PC-9 (cell line): ENCODE measurements at places on chromosomes 3 and 15. TPM values are rescaled to one million over a fixed set of nuclear protein-coding genes. Genes with fewer than 3 reads are reported as not detected.

DNA sequence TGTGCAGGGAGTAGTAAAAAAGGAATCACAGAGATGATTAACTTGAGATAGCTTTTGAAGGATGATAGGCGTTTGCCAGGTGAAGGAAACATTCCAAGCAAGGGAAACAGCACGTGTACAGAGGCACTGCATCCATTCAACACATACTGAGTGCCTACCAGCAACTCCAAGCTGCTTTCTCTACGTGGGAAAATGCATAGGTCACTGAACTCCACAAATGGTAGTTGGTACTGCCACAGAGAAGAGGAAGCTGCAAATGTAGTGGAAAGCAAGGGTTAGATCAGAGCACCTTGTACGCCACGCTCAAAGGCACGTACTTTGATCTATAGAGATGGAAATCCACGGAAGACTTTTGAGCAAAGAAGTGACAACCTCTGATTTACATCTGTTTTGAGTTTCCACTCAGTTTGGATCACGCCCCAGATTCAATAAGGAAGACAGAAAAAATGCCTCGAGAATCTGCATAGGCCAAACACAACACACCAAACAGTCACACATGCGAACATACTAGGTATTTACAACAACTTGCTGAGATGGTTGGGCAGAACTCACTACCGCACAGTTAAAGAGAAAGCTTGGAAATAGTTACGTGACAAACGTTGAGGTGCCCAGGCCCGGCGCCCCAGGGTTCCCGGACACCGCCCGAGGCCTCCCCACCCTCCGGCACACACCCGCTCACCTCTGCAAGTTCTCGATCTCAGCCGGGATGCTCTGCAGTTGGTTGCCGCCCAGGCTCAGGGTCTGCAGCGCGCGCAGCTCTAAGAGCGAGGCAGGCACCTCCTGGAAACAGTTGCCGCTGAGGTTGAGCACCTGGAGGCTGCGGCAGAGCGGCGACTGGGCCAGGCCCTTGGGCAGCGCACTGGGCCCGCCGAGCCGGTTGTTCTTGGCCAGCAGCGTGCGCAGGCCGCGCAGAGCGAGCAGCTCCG is 826 bp downstream of the LRRC58 start:
- H3K4me1 ChIP-seq, result peaks cover 25% of the 10 kb centered on the region
- no peaks in the 10 kb centered on the region; the same call in 1 of the 2 replicates for H3K36me3 ChIP-seq
- no peak for DNase-seq
- H3K4me3 ChIP-seq, result peak overlapping the region; percentile 82

GRCh38 chr3:170062769-170063168 is 25.0 kb downstream of the GPR160 start:
- DNase-seq, result no peak
- H3K27me3 ChIP-seq, result no peaks in the 10 kb centered on the region
- no peak overlapping the region for H3K4me3 ChIP-seq
- H3K27ac ChIP-seq, result no peak overlapping the region
- H3K4me1 ChIP-seq, result no peaks in the 10 kb centered on the region

- no peak overlapping the region for H3K27ac ChIP-seq
- H3K36me3 ChIP-seq, result no peaks in the 10 kb centered on the region
- H3K4me3 ChIP-seq, result no peak overlapping the region
These were observed 509.1 kb downstream of the FOXP1 start for GRCh38 chr3:71074423-71074822.

ZNF385D gene
- 0.28 TPM in 1 of 2 replicates, not detected in the other for total RNA-seq

DNA sequence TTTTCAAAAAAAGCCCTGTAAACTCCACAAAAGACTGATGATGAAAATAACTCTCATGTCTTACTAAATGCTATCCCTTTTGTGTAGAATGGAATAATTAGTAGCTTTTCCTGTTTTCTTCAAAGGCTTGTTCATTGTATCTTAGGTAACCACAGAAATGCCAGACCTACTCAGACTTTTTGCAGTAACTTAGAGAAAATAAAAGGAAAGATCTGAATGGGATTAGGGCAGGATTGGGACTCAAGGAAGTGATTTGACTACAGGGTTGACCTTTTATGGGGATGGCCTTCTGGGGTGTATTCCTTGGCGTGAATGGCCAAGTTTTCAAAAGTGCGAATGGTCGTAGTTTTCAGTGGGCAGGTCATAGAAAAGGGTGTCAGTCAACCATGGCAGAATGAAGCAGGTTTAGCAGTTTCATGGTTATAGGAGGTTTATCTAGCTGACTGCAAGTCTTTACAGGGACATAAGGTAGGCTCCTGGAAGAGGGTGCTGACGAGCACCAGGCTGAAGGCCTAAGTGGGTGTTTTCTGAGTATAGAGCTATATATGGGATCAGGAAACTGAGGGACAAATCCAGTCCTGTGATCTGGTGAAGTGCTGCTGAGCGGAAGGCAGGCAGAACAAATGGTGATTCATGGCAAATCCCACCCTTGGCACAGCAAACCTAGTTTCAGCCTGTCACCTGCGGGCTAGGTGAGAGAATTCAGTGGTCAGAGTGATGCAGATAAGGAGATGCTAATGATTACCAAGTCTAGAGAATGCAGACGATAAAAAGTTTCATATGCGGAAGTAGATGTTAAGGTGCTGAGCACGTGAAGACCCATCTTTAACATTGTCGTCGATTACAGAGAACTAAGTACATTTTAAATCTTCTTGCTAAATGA is 46.4 kb downstream of the IL1RAP start:
- no peaks in the 10 kb centered on the region for H3K36me3 ChIP-seq
- no peak overlapping the region for H3K27ac ChIP-seq
- no peak overlapping the region for H3K4me3 ChIP-seq
- DNase-seq, result no peak
- H3K27me3 ChIP-seq, result no peaks in the 10 kb centered on the region

GRCh38 chr15:92979011-92979701 is 79.0 kb downstream of the CHD2 start:
- H3K27ac ChIP-seq, result peak overlapping the region; percentile 31
- H3K4me1 ChIP-seq, result peaks cover 41% of the 10 kb centered on the region
- H3K36me3 ChIP-seq, result peaks cover 84% of the 10 kb centered on the region
- DNase-seq, result no peak
- no peak overlapping the region for H3K4me3 ChIP-seq

- H3K4me1 ChIP-seq, result peaks cover 33% of the 10 kb centered on the region
- 0 out of 2 replicates have a peak, but pooled peaks cover 9% of the 10 kb centered on the region for H3K36me3 ChIP-seq
- DNase-seq, result no peak
- H3K4me3 ChIP-seq, result no peak overlapping the region
- no peak overlapping the region for H3K27ac ChIP-seq
These were observed 21.4 kb downstream of the IRAK2 start for GRCh38 chr3:10185804-10186762.

DNA sequence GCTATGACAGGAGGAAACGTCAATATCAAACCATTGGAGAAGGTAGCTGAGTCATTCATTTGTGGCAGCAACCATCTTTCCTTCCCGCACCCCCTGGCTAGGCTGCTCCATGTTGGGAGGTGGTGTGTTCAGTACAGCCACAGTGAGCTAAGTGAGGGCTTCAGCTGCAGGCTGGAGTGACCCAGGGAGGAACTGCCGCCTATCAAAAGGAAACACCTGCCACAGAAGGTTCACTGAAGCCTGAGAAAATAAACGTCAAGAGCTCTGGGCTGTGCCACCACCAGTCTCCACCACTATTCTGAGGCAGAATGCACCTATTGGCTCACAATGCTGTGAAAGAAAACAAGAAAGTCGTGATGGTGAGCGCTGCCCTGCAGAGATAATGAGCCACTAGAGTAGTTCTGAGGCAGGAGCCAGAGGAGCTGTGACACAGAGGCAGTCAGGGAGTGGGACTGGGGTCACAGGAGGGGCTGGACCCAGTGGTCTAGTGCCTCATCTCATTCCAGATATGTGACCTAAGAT is 34.8 kb upstream of the CD47 start:
- peaks cover 7% of the 10 kb centered on the region for H3K4me1 ChIP-seq
- no peak overlapping the region for H3K4me3 ChIP-seq
- no peak overlapping the region for H3K27ac ChIP-seq
- no peaks in the 10 kb centered on the region for H3K36me3 ChIP-seq
- H3K27me3 ChIP-seq, result no peaks in the 10 kb centered on the region

- no peak overlapping the region for H3K27ac ChIP-seq
- no peak for DNase-seq
- H3K27me3 ChIP-seq, result peaks cover 14% of the 10 kb centered on the region; the same call in 1 of the 2 replicates
- no peaks in the 10 kb centered on the region for H3K36me3 ChIP-seq
- no peak overlapping the region for H3K4me3 ChIP-seq
These were observed 177.7 kb downstream of the ALDH1A2 start for GRCh38 chr15:57887825-57888224.

SCN11A gene
- total RNA-seq, result not detected in 2 replicates

EPHB3 gene
- 12.0 and 15.7 TPM in 2 replicates for total RNA-seq

STRA6 gene
- total RNA-seq, result 64.9 and 83.6 TPM in 2 replicates

TMIE gene
- total RNA-seq, result 6.0 and 6.5 TPM in 2 replicates

GRCh38 chr15:43794269-43795037 is 2.3 kb downstream of the SERF2 start:
- H3K27me3 ChIP-seq, result no peaks in the 10 kb centered on the region
- no peak for DNase-seq
- peaks cover 13% of the 10 kb centered on the region for H3K36me3 ChIP-seq
- H3K4me1 ChIP-seq, result peaks cover 13% of the 10 kb centered on the region; the same call in 1 of the 2 replicates
- no peak overlapping the region for H3K4me3 ChIP-seq

PLCB2 gene
- total RNA-seq, result 0.92 and 1.6 TPM in 2 replicates

IL5RA gene
- not detected in 2 replicates for total RNA-seq

DNA sequence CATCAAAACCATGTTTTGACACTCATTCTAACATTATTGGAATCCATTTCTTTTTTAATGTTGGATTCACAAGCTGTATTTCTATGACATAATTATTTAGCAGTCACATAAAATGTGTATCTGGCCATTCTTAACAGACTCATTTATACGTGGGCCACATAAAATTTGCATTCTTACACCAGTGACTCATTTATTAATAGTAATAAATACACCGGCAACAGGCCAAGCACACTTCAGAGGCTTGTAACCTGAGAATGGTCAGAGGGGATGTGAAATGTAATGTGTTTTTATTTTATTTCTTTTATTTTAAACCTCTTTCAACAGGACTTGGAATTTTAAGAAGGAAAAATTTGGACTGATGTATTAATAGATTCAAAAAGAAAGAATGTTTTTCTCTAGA is 384.9 kb upstream of the RARB start:
- no peaks in the 10 kb centered on the region for H3K27me3 ChIP-seq
- H3K4me3 ChIP-seq, result no peak overlapping the region
- no peak for DNase-seq

DNA sequence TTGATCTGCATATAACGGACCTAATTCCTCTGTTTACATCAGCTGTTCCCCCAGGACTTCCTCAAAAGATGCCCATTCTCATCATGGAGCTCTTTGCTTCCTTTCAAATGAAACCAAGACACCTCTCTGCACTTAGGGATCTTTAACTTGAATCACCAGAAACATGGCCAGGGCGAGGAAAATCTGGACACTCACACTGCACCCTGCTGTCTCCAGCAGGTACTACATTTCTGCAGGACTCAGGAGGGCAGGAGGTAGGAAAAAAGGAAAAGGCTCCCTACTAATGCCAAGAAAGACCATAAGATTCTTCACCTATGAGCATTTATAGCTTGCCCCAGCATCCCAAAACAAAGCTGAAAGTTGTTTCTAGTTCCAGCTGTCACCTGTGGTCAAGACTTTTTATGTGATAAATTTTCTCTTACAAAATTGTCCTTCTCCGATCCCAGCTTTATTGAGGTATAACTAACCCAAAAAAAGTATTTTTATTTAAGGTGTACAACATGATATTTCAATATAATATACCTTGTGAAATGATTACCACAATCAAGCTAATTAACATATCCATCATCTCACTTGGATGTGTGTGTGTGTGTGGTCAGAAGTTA is 87.3 kb upstream of the C15orf61 start:
- no peak overlapping the region for H3K4me3 ChIP-seq
- no peaks in the 10 kb centered on the region; the same call in 1 of the 2 replicates for H3K4me1 ChIP-seq
- H3K27me3 ChIP-seq, result no peaks in the 10 kb centered on the region
- DNase-seq, result peak; percentile 29

DNA sequence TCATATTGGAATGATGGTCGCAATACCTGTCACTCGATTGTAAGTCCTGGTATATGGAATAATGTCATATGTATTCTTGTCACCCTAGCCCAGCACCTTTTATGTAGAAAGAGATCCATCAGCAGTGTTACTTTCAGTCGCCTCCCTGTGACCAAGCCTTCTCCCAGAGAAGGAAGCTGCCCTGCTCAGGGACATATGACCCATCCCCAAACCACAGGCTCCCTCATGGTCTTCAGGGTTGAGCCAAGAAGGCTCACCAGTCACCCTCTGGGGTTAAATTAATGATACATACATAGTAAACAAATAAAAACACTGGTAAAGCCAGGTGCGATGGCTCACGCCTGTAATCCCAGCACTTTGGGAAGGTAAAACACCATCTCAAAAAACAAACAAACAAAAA is 4.6 kb upstream of the MFGE8 start:
- H3K27ac ChIP-seq, result no peak overlapping the region
- H3K36me3 ChIP-seq, result no peaks in the 10 kb centered on the region
- peaks cover 24% of the 10 kb centered on the region for H3K4me1 ChIP-seq
- H3K27me3 ChIP-seq, result no peaks in the 10 kb centered on the region

DNA sequence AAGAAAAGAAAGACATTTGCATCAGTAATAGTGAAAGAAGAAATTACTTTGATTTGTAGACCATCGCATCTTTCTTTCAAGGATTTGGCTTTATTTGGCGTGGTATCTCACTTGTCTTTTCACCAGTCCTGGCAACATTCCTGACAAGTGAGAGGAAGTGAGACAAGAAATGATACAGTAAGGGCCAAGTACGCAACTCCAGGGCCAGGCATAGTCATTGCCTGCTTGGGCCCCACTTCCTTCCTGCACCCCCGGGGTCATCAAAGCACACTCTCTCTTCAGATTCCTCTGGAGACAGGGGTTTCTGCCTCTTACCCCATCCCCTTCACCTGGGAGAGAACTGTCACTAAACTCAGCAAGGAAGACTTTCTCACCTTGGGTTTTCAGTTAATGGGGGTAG is 55.1 kb downstream of the CD47 start:
- H3K36me3 ChIP-seq, result no peaks in the 10 kb centered on the region
- H3K27me3 ChIP-seq, result no peaks in the 10 kb centered on the region
- no peak for DNase-seq
- no peak overlapping the region for H3K27ac ChIP-seq
- H3K4me3 ChIP-seq, result no peak overlapping the region

- H3K4me1 ChIP-seq, result no peaks in the 10 kb centered on the region
- H3K4me3 ChIP-seq, result no peak overlapping the region
These were observed 785.4 kb upstream of the ROBO1 start for GRCh38 chr3:80553211-80553610.

VPS13C gene
- total RNA-seq, result 40.0 and 48.9 TPM in 2 replicates

DNA sequence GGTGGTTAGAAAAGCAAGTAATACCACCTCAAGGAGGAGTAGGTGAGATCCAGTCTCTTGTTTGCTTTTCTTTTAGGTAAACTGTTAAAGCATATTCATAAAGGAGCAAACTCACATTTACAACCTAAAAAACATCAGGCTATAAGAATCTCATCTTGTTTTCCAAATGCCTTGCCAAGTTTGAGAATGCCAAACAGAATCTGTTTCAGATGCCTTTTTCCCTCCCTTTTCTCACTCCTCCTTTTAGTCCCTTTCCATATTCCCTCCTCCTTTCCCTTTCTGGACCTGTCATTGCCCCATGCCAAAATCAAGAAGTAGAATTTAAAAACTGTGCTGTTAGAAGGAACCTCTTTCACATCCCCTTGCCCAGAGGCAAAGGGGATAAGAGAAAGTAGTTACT is 140.3 kb downstream of the ARPP21 start:
- H3K27ac ChIP-seq, result no peak overlapping the region
- no peak overlapping the region for H3K4me3 ChIP-seq
- peaks cover 5% of the 10 kb centered on the region; the same call in 1 of the 2 replicates for H3K27me3 ChIP-seq
- H3K4me1 ChIP-seq, result no peaks in the 10 kb centered on the region
